ENCODE measurements at places on chromosomes 13 and 19.

- H3K36me3 ChIP-seq: peaks cover 21% of the 10 kb centered on the region
- H3K4me1 ChIP-seq: no peaks in the 10 kb centered on the region
Observed at GRCh38 chr19:47704024-47704423, 9.2 kb upstream of the EHD2 start.

DNA sequence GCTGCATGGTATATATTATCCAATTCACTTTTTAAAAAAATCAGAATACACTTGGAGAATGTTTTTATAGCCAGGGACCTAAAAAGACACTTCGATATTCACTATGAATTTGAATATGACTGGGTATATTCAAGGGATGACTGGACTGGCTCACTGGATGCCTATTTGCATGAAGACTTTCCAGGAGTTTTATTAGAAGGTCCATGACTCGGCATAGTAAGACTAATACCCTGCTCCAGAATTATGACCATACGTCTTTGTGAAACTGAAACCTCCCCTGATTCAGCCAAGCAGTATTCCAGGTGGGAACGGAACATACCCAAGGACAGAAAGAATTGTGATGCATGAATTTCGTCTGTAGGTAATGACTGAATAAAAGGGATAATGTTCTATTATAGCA is 3.9 kb upstream of the FAM216B start:
- H3K4me1 ChIP-seq: no peaks in the 10 kb centered on the region
- no peak for DNase-seq

- H3K27me3 ChIP-seq: no peaks in the 10 kb centered on the region
- peaks cover 12% of the 10 kb centered on the region for H3K36me3 ChIP-seq
- no peak for DNase-seq
- H3K4me1 ChIP-seq: no peaks in the 10 kb centered on the region
Observed at GRCh38 chr13:113086031-113086750, 19.4 kb upstream of the F7 start.

GRCh38 chr19:48218997-48219396 is 36.7 kb downstream of the CARD8 start:
- peaks cover 17% of the 10 kb centered on the region for H3K36me3 ChIP-seq

DNA sequence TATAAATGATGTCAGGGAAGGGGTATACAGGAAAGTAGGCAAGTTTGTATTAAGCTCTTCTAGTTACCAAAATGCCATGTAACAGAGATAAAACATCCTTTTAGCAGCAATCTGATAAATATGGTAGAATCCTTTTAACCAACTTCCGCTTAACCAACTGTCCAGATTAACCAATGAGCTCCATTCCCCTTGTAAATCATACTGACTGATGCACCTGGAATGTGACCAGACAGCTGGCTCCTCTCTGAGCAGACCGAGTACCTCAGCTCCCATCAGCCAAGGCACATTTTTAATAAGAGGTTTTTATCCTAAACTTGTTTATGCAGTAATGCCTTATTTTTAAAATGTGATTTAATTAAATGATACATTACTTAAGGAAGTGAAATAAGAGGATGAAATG is 66.4 kb downstream of the KLF12 start:
- H3K27me3 ChIP-seq: no peaks in the 10 kb centered on the region
- no peak overlapping the region for H3K27ac ChIP-seq
- H3K4me3 ChIP-seq: no peak overlapping the region

GRCh38 chr19:39558624-39559117 is 18.7 kb upstream of the EID2 start:
- no peak overlapping the region for H3K4me3 ChIP-seq
- H3K27me3 ChIP-seq: no peaks in the 10 kb centered on the region
- no peak overlapping the region for H3K27ac ChIP-seq
- no peaks in the 10 kb centered on the region for H3K4me1 ChIP-seq
- DNase-seq: no peak
- H3K36me3 ChIP-seq: no peaks in the 10 kb centered on the region
